Astrocyte (in vitro differentiated cells and primary cell): ENCODE measurements at places on chromosomes 6 and 20. TPM values are rescaled to one million over a fixed set of nuclear protein-coding genes. Genes with fewer than 3 reads are reported as not detected.

DNAAF9 gene
- total RNA-seq: 17.6 and 18.6 TPM in 2 replicates

- H3K36me3 ChIP-seq: no peaks in the 10 kb centered on the region
- no peak overlapping the region for H3K27ac ChIP-seq
- DNase-seq: no peak
Measured at GRCh38 chr20:63037669-63038268, 31.0 kb upstream of the BHLHE23 start.

DNA sequence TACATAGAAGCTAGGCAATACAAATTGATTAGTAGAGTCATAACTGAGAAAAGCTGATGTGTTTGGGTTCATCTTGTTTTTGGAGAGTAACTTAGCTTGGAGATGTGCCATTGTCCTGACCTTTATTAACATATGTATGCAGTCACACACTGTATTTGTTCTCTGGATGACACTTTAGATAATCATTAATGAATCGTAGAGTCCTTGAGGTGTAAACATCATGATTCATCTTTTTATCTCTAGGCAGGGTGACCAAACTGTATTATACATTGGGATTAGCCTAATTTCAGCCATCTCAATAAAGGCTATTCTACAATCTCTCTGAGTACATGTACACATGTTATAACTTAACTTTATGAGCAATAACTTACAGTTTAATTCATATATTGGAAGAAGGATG is 3.6 kb upstream of the MTCL3 start:
- no peaks in the 10 kb centered on the region for H3K27me3 ChIP-seq
- H3K36me3 ChIP-seq: no peaks in the 10 kb centered on the region
- H3K4me3 ChIP-seq: no peak overlapping the region

BPIFB2 gene
- not detected in 2 replicates for total RNA-seq

CFB gene
- total RNA-seq: 1.0 and 1.4 TPM in 2 replicates

DTD1 gene
- total RNA-seq: 38.1 and 40.5 TPM in 2 replicates

SLC17A2 gene
- total RNA-seq: not detected in 2 replicates
